ENCODE measurements at places on chromosomes 11 and 22.

DNA sequence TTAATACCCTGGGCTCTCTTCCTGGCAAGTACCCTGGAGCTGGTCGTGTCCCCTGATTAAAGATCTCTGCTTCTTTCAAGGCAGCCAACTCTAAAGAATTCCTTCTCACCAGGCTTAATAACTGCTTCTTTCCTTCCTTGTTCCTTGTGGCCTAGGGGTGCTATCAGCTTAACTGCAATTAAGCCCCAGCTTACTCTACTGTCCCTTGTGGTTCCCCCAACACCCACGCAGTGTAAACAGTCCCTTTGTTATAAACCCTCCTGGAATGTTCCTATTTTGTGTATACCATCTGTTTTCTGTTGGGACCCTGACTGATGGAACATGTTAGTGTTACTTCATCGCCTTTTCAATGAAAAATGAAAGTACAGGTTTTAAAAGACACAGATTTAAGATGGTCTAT, 126.4 kb upstream of the KIRREL3 start:
- no peak for DNase-seq

- DNase-seq = no peak
Measured at GRCh38 chr11:67278939-67279588, 10.0 kb upstream of the ANKRD13D start.

DNA sequence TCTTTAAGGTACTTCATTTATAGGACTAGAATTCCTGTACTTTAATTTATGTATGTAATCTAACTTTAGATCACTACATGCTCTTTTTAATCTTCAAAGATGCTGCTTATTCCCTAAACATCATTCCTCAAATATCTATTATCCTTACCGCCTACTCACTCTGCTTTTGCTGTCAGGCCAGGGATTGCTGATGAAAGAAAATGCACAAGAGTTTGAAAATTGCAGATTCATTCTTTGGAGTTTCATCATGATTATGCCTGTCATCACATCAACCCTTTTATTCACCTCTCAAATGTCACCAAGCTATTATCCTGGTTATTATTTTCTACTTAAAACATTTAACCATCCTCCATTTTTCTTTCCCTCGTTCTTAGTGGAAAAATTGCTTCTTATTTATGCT, 802.7 kb downstream of the METTL15 start:
- no peak for DNase-seq

DNA sequence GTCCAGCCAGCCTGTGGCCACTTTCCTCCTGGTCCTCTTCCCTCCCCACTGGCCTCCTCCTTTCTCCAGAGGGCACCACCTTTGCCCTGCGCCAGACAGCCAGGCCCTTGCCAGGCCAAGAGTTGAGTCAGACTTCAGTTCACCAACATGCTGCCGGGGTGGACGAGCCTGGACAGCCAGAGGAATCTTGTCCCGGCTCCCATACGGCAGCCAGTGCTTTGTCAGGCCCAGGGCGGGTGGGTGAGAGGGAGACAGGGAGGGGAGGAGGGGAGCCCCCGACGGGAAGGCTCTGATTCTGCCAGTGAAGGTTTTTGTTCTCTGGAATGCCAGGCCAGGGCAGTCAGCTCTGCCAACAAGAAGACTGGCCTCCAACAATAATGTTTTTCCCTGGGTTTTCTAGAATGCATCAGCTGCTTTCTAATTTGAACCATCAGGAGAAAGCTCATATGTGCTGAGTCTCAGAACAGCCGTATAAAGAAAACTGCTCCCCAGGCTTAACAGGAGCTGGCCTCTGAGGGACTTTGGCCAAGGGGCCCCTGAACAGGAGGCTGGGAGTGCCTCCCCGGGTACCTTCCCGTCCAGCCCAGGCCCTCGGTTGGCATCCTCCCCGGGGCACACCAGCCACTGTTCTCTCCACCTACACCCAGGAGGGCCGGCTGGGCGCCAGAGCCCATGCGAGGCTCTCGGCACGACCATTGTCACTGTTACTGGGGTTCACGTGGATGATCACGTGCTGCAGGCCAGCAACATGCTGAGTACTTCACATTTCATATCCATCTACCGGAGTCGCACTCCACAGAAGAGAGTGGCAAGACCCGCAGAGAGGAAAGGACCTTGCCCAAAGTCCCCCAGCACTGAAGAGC, 28.6 kb downstream of the LIF start:
- DNase-seq = no peak

- no peak for DNase-seq
Measured at GRCh38 chr11:71298016-71298550, 45.7 kb upstream of the SHANK2 start.

- no peak for DNase-seq
Measured at GRCh38 chr11:20926799-20927540, 257.6 kb downstream of the NELL1 start.
